ENCODE measurements at places on chromosomes 3 and 15.

- DNase-seq = no peak
Measured at GRCh38 chr15:42069025-42069424, 25.3 kb downstream of the PLA2G4D start.

DNA sequence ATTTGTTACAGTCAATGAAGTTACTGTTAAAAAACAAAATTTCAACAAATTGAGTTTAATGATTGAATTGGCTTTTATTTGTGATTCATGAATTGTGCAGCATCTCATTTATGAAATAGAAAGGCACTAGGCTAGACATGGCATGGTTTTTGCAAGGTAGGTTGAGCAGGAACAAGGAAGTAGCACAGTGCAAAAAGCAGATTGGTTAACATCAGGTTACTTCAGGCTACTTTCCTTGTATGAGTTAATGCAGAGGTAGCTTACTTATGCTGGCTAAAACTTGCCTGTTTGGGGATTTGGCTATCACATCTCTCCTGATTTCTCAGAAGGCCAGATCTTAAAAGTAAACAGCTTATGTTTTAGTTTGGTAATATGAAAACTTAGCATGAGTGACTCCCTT lies 23.0 kb upstream of the SV2B start:
- no peak for DNase-seq

DNA sequence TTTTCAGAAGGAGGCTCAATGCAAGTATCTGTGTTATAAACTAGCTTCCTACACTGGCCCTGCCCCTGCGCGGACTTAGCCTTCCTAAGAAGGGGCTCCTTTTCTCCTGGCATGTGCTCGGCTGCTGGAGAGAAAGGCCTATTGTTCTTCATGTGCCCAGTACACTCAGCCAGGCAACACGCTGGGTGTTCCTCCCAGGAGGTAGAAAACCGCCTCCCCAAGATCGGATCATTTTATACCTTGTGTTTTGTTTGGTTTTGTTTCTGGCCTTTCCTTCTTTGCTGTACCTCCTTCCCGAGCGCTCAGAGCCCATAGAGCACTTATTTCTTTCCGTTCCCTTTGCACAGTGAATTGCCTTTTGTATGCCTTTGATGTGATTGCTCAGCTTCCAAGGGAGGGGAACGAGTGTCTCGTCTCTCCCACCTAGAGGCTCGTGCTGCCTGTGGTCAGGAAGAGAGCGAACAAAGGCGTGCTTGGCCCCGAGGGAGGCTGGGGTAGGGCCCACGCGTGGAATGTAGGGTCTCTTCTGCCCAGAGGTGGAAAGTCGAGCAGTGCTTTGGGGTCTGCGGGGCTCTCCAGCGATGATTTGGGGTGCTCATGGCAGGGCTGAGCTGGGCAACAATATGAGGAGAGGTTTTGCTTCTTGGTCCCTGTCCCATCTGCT lies 30.0 kb downstream of the CCNL1 start:
- DNase-seq = no peak

DNA sequence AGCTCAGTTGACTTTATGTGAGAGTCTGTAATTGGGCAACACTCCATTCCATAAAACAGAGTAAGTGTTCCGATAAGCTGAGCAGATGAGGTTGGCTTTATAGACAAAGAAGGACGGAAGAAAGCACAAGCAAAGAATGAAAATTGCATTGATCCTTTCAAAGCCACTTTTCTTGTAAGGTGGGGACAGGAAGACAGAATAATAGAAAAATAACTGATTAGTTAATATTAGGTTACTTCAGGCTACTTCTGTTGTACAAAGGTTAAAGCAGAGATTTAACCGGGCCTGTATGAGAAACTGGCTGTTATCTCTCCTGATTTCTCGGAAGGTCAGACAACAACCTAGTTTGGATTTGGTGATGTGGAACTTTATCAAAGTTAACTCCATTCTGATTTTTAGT lies 15.5 kb upstream of the GPR160 start:
- DNase-seq = no peak

- peak; percentile 56 for DNase-seq
Measured at GRCh38 chr15:89874926-89875564, 18.7 kb downstream of the AP3S2 start.

DNA sequence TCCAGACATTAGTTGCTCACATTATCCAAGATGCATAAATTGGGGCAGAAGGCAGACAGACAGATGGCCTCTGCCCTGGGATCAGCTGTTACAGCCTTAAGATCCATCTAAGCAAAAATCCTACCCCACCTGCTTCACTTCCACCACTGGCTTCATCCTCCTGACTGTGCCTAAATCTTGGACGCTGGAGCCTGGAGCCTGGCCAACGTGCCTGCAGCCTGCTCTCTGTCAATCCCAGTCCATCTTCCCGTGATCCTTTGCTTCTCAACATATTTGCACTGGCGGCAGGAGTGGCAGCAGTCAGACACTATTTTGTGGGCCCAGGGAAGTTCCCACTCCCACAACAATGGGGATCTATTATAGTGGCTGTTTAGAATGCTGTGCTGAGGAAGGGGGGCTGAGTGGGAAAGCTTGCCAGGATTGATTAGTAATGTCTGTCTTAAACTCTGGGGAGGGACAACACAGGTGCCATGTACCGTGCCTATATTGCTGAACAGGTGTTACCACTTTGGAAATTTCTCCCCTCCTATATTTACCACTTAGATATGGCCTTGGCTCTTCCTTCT lies 121.2 kb downstream of the MEGF11 start:
- no peak for DNase-seq

DNA sequence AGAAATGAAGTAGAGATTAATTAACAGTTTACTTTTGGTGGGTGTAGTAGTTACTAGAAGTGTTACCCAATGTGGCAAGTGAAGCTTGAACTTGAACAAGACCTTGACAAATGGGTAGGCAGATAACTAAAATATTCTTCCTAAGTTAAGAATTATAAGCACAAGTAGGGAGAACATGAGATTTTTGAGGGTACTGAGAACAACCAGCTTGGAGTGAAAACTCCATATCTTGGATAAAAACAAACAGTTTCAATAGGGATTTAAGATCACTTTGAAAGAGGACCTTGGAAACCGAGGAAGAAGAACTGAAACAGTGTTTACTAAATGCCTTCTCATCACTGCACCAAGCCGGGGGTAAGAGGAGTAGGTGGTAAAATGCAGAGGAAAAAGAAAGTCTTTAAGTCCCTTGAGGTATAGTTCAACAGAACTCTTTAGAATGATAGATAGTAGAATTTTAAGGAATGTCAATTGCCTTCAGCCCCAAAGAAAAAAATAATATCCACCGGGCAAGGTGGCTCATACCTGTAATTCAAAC lies 496.7 kb downstream of the NAALADL2 start:
- DNase-seq = no peak

DNA sequence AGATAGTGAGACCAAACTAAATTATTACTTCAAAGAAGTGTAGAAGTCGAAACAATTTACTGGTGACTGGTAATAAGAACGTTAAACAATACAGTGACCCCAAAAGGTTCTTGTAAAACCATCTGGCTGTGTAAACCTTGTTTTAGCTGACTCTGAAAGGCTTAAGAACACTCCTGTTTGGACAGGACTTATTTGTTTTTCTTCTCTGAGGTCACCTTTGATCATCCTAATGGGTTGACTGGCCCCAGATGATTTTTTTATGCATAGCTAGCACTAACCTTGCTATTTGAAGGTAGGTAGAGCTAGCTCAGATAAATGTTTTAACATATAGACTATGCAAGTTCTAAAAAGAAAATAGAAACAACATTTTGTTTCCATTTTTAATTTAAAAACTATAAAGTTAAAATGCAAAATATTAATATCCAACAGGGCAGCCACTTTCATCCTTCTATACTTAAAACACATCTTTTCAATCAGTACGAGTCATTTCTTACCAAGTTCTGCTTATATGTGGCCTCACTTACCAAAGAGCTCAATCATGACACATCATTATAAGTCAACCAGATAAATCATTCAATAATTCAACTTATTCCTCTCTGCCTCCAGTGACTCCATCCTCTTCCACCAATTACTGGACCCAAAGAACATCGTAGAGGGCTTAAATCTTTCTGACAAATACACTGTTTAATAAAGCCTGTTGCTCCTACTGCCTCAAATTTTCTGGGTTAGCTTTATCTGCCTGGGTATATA lies 158.8 kb downstream of the SSR3 start:
- DNase-seq = no peak

DNA sequence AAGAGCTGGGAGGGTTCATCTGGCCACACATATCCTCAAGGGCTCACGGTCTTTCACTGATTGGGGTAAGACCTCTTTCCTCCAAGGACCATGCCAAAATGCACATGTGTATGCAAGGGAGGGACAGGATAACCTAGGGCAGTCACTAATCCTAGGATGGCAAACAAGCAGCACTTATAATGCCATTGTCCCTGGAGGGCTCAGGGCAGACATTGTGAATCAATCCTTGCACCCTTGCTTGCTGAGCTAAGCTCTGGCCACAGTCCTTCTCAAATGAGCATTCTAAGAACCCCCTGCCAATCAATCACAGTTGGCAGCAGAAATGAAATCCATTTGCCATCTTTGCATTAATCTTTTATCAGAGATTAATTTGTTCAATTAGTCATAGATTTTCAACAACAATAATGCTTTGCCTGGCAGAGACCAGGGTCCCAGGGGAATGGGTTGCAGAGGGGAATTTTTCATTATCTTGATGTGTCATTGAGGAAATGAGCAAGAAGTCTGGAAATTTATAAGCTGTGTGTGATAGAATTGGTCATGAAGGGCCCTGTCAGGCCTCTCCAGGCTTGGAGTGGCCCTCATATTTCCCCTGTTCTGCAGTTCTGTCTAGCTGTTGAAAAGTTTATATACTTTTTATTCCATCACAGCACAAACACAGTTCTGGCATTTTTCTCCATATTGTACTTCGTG lies 57.2 kb upstream of the KY start:
- DNase-seq = no peak

DNA sequence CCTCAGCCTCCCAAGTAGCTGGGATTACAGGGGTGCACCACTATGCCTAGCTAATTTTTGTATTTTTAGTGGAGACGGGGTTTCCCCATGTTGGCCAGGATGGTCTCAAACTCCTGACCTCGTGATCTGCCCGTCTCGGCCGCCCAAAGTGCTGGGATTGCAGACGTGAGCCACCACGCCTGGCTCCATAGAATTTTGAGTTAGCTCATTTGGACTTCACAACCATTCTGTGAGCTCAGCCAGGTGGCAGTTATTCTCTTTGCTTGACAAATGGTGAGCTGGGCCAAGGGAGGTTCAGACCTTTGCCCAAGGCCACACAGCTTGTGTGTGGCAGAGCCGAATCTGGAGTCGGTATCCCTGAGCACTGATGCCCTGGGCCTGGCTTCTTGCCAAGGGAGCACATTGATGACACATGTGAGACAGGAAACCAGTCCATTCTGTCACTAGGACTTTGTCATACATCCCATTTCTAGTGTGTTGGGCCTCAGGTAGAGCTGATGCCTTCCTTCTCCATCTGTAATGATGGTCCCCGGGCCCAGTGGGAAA lies 17.6 kb downstream of the PODXL2 start:
- DNase-seq = no peak

DNA sequence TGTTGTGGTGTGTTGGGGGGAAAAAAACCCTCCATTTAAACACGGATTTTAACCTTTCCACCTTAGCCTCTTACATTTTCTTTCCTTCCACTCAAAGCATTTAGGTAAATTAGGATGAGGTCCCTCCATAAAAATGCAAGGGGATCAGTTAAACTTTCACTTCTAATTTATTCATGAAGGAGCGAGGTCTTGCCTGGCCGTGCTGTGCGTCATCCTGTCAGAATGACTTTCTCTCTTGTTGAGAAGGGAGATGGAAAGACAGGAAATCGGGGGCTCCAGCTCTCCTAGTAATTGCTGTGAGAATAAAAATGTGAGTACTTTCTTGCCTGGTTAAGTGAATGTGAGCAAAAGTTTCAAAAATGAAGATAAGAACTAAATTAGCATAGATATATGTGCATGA lies 962.3 kb upstream of the NR2F2 start:
- DNase-seq = no peak

DNA sequence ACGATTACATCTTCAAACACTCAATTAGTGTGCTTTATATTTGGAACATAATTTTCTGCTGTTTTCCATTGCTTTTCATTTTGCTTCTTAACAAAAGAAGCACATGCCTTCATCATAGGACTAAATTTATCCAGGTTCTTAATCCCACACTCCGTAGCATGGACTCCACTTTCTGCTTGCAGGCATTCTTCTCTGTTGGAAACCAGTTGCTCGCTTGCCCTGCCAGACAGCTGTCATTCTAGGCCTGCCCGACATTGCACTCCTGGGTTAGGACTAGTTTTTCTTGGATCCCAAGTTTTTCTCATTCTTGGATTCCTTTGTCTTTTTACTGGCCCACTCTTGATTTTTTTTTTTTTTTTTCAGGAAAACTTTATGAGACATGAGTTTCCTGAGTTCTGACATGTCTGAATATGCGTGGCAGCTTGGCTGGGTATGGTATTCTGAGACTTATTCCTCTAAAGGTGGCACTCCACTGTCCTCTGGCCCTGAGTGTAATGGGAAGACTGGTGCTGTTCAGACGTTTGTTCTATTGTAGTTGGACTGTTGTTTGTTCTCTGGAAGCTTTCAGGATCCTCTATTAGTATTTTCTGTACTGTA lies 6.3 kb upstream of the ATP1B3 start:
- no peak for DNase-seq

GRCh38 chr3:185998136-185998535 lies 60.3 kb upstream of the TRA2B start:
- DNase-seq = no peak

DNA sequence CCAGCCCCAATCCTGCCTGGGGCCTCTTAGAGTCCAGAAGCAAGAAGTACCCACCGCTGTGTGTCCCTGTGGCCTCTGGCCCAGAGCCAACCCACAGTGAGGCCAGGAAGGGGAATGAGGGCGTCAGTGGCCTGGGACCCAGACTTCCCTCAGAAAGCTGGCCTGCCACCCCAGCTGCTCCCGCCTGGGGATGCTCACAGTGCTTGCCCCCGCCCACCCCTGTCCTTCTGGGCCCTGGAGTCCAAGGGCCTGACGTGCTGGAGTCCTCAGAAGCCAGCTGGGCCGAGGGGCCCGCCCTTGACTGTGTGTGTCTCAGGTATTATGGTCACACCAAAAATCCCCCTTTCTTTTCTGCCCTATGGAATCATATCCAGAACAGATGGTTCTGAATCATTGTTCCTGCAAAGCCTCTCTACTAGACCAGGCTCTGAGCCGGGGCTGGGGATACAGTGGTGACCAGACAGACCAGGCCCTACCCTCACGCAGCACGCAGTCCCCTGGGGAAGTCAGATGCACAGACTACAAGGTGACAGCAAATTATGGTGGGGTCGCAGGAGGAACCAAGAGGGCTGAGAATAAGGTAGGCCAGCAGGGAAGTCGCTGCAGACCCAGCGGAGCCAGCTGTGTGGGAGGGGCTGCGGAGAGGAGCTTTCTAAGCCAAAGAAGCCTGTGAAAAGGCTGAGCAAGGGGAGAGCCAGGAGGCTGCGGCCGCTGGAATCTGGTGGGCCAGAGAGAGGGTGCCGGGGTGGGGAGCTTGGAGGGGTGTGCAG lies 99.1 kb downstream of the VGLL4 start:
- DNase-seq = no peak

GRCh38 chr3:9452417-9452816 lies 55.0 kb downstream of the SETD5 start:
- DNase-seq = no peak

GRCh38 chr3:187624588-187624987 lies 45.6 kb downstream of the SST start:
- DNase-seq = no peak

Data from GDM1 (cell line).